ENCODE measurements at places on chromosomes 6 and 20. TPM values are rescaled to one million over a fixed set of nuclear protein-coding genes. Genes with fewer than 3 reads are reported as not detected.

- no peak for DNase-seq
Measured at GRCh38 chr6:157380458-157380778, 572 bp upstream of the ZDHHC14 start.

GRCh38 chr6:83193747-83194566, 800 bp downstream of the RWDD2A start:
- no peak for DNase-seq

The RNF182 gene
- 0.19 TPM for polyA plus RNA-seq

GRCh38 chr6:161961796-161962195, 687.9 kb upstream of the AGPAT4 start:
- DNase-seq: no peak

DNA sequence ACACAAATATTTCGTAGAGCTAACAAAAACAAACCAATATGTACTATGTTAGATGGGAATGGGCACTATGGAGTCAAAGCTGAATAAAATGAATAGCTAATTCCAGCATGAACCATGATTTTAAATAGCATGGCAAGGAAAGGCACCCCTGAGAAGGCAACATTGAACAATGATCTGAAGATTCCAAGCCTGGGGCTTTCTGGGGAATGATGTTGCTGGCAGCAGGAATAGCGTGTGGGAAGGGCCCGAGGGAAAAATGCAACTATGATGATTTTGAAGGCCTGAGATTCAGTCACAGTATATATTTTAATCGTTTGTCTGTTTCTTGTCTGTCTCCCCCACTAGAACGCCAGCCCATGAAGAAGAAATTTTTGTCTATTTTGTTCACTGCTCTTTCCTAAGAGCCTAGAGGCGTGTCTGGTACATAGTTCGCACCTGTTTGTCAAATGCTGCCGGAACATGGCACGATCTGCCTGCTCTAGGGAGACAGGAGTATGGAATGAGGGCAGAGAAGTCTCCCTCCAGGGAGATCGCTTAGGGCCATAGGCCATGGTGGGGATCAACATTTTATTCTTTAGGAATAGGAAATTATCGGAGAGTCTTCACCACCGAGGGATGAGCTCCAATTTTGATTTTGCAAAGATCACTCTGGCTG, 84.8 kb upstream of the EYA2 start:
- DNase-seq: no peak

GRCh38 chr6:161139766-161140553, 133.9 kb downstream of the AGPAT4 start:
- no peak for DNase-seq

GRCh38 chr6:118281291-118281690, 266.8 kb upstream of the PLN start:
- no peak for DNase-seq

GRCh38 chr20:51428401-51429143, 113.9 kb downstream of the NFATC2 start:
- no peak for DNase-seq

DNA sequence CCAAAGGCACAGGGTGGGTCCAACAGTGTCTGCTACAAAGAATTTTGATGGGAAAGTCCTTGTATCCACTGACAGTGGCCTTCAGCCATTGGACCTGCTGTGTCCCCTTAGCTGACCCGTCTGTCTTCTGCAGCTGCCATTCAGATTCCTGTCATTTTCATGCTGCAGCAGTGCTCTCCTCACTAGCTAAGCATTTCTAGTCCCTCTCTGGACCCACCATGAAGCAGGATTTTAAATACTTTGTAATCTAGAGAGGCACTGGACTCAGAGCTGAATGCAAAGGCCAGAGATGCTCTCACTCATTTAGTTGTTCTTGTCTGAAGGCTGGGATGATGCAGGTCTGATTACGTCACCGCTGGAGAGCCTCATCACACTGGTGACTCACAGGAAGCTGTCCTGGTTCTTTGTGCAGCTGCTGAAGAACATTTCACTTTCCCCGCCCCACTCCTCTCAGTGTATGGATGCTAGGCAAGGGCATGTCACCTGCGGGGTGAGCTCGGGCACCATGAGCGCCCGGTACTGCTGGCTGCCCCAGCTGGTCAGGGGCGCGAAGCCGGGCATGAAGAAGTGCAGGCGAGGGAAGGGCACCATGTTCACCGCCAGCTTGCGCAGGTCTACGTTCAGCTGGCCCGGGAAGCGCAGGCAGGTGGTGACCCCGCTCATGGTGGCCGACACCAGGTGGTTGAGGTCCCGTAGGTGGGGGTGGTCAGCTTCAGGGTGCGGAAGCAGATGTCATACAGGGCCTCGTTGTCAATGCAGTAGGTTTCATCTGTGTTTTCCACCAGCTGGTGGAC, 19.4 kb upstream of the TUBB2A start:
- DNase-seq: no peak

- DNase-seq: no peak
Measured at GRCh38 chr20:46954490-46955038, 59.9 kb downstream of the EYA2 start.

DNA sequence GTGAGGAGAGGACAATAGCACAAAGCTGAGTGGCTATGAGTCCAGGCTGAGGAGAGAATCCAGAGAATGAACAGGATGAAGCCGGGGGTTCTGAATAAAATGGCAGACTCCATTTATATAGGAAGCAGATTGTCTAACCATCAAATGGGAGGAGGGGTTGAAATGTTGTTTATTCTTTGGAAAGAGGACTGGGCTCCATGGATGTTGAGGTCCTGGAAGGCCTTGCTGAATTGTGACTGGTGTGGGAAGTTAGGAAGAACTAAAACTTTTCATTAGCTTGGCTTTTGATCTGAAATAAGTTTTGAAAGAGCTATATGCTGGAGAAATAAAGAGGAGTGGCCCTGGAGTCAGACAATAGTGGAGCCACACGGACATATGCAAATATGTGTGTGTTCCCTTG, 647.8 kb downstream of the RNF144B start:
- no peak for DNase-seq

- DNase-seq: no peak
Measured at GRCh38 chr20:16553684-16554083, 19.6 kb downstream of the KIF16B start.

DNA sequence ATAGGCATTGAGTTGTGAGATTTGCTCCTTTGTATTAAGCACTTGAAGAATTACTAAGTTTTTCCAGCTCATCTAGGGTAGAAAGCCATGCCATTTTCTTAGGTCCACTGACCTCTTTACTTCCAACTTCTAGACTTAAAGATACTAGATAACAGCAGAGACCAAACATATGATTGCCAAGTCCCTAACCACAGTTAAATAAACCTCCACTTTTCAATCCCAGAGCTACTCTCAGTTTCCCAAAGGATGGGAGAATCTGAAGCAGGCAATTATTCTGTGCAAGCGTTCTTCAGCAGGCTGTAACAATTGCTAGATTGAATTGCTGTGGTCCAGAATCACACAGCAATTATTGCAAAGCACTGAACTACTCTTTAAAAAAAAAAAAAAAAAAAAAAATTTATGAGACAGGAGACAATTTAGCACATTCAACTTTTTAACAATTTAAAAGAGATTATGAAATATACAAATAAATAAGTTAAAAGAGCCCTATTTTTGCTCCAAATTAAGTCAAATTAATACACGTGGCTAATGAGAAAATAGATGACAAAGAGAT, 104.0 kb upstream of the PRSS16 start:
- DNase-seq: no peak
